ENCODE measurements at places on chromosomes 4 and X.

DNA sequence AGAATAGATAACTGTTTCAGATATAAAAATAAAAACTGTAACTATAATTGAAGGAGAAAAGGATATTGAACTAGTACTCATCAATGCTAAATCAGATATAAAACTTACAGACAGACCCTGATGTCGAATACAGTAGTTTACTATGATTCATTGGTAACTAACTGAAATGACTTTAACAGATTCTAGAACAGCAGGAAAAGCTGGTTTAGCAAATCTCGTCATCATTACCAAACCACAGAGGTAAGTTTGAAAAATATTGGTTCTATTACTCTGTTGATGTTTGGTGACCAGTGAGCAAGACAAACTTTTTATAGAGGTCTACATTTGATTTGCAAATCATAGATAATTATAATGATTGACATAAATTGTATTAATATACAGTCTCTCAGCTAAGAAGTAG lies 551.4 kb upstream of the ADGRL3 start:
- no peak for DNase-seq

DNA sequence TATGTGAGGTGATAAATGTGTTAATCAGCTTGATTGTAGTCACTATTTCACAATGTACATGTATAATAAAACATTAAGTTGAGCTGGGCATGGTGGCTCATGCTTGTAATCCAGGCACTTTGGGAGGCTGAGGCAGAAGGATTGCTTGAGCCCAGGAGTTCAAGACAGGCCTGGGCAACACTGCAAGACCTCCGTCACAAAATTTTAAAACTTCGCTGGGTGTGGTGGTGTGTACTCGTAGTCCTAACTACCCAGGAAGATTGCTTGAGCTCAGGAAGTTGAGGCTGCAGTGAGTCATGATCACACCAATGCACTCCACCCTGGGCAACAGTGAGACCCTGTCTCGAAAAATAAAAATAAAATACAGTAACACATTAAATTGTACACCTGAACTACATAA lies 20.1 kb downstream of the LYAR start:
- peak; percentile 81 for DNase-seq

DNA sequence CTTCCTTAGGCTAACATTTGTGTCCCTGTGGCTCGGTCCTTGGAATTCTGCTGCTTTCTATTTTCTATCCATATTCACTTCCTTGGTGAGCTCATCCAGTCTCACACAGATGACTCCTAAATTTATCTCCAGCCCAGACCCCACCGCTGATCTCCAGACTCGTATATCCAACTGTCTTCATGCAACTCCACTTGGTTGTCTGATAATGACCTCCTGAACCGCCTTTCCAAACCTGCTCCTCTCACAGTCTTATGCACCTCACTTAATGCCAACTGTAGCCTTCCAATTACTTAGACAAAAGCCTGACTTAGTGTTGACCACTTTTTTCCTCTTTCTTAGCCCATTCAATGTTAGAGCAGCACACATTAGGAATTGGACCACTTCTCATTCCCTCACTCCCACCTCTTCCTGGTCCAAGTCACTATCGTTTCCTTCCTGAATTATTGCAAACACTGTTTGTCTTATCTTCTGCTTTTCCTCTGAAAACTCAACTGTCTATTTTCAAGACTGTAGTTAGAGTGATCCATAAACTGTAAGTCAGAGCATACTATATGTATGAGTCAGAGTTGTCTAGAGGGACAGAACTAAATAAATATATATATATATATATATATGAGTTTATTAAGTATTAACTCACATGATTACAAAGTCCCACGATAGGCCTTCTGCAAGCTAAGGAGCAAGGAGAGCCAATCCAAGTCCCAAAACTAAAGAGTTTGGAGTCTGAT lies 292.5 kb downstream of the UNC5C start:
- DNase-seq = peak; percentile 22

GRCh38 chr4:82712561-82712960 lies 86.0 kb downstream of the SCD5 start:
- DNase-seq = no peak

GRCh38 chrX:148610328-148610698 lies 109.9 kb downstream of the AFF2 start:
- DNase-seq = no peak

GRCh38 chrX:124736553-124737270 lies 390.3 kb downstream of the SH2D1A start:
- no peak for DNase-seq

GRCh38 chr4:138512756-138513155 lies 270.6 kb upstream of the SLC7A11 start:
- DNase-seq = no peak

All from iris pigment epithelial cell (primary cell).